Renal pelvis (tissue), 12 donors: ENCODE measurements at places on chromosomes 2 and 18.

GRCh38 chr18:9701609-9702349, 6.3 kb upstream of the RAB31 start:
- no peak for DNase-seq

GRCh38 chr2:214604861-214605260, 194.0 kb downstream of the VWC2L start:
- no peak for DNase-seq

DNA sequence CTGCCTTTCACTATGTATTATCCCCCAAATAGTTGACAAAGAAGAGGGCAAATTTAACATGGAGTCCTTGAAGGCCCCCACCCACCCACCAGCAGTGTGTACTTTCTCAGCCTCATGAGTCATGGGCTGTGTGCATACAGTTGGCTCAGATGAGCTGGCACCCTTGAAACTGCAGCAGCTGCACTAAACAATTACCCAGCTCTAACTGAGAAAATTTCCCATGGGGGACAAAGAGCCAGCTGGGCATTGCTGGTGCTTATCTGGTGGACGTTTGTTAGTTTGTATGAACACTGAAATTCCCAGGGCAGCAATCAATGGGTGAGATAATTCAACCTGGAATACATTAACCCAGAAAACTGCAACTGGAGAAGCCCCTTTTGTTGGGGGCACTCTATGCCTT, 131.7 kb downstream of the GCA start:
- DNase-seq = no peak

- no peak for DNase-seq
Observed at GRCh38 chr2:196219671-196220070, 48.3 kb upstream of the STK17B start.

DNA sequence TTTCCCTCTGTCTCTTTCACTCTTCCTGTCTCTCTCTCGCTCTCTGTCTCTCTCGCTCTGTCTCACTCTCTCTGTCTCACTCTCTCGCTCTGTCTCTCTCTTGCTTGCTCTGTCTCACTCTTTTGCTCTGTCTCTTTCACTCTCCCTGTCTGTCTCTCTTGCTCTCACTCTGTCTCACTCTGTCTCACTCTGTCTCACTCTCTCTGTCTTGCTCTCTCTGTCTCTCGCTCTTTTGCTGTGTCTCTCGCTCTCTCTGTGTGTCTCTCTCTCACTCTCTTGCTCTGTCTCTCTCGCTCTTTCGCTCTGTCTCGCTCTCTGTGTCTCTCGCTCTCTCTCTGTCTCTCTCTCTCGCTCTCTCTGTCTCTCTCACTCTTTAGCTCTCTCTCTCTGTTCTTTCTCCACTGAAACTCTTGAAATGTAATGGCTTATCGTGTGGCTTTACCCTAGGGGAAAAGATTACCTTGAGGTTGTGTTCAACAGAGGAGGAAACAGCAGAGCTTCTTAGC, 22.9 kb downstream of the INPP1 start:
- no peak for DNase-seq

DNA sequence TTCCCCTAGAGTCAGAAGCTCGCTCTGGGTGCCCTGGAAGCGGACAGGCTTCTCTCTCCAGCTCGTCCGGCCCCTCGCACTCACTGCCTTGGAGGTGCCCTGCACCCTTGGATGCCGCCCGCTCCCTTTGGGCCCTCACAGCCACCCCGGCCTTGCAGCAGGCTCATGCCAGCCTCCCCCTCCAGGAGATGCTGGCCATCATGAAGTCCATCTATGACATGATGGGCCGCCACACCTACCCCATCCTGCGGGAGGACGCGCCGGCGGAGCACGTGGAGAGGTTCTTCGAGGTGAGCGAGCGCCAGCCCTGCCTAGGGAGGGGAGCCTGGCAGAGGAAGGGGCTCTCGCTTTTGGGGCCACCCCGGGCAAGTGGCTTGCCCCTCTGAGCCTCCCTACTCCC, 20.3 kb upstream of the FAHD2A start:
- no peak for DNase-seq

GRCh38 chr2:74029714-74030397, 45.1 kb downstream of the TET3 start:
- DNase-seq = no peak

DNA sequence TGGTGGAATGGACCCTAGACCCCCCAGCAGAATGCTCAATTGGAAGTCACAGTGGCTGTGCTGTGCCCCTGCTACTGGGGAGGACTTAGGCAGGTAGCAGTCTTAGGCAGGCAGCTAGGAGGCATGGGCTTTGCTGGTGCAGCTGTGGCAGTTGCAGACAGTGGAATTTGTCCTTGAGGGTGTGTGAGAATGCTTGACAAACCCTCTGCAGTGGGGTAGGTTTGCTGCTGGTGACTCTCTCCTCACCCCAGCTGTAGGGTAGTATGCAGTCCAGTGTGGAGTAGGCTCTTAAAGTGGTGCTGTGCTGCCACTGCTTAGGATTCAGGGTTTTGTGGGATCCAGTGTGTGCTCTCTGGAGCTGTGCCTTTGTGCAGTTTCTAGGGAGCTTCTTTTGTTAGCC, 61.3 kb downstream of the NUP35 start:
- DNase-seq = no peak

DNA sequence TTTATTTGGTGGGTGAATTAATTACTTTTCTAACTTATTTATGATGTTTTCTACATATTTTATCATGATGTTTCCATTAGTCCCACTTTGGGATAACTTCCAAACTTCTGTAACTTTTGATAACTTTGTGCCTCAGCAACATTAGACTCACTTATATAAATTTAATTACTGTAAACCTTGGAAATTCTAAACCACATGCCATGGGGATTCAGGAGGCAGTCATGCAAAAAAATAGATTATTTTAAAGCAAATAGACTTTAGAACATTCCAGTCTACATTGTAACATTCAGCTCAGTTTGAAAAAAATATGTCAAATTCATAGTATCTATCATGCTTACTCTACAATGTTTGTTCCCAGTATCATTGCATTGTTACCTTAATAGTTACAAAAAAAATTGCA, 728.5 kb upstream of the NRXN1 start:
- no peak for DNase-seq

DNA sequence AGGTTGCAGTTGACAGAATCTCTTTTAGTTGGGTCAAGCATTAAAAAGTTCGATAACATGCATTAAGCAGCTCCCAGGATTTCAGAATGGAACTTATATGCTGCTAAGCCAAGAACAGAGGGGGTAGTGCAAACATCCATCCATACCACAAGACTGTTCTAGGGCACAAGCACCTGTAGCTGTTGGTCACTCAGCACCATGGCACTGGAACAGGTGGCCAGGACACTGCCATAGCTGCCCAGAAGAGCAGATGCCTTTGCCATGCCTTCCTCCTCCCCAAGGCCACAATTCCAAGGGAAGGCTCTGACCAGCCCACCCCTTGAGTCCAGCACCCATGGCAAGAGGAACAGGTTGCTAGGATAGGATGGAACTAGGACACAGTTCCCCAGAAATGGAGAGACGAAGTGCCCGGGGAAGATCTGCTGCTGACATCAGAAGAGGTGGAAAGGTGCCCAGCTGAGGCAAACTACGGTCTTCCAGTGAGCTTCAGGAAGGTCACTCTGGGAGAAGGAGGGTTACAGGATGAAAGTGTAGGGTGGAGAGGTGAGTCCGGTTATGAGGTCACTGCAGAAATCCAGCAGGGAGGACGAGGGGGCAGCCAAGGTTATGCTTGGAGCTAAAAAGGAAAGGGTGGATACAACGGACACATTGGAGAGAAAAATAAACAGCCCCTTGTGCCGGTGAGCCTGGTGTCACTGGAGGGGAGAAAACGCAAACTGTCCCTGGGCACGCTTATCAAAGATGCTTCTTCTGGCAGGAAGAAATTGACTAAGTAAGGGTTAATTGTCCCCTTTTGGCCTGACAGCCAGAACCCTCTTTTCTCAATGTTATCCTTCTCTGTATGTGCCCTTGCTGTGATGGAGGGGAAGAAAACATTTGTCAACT, 41.9 kb downstream of the C1QL2 start:
- DNase-seq = no peak

GRCh38 chr2:36584148-36584794, 13.7 kb downstream of the FEZ2 start:
- no peak for DNase-seq

- no peak for DNase-seq
Observed at GRCh38 chr18:3248658-3249359, 1.2 kb downstream of the MYL12A start.

DNA sequence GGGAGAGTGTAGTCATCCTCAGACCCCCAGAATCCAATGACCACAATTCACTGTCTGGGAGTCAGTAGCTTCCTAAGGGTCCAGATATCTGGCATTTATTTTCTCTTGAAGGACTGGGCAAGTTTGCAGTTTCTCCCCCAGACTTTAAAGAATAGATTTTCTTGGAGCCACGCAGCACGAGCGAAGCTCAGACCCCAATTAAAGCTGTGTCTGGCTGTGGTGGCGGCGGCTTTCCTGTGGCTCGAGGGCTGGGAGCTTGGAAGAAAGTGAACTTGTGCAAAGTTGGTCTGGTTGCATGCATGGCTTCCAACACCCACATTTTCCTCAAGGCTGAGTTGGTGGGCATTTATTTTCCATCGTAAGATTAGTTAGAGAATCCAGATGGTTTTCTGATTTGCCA, 105.0 kb downstream of the ACKR3 start:
- no peak for DNase-seq
